ENCODE measurements at places on chromosomes 5 and 9.

DNA sequence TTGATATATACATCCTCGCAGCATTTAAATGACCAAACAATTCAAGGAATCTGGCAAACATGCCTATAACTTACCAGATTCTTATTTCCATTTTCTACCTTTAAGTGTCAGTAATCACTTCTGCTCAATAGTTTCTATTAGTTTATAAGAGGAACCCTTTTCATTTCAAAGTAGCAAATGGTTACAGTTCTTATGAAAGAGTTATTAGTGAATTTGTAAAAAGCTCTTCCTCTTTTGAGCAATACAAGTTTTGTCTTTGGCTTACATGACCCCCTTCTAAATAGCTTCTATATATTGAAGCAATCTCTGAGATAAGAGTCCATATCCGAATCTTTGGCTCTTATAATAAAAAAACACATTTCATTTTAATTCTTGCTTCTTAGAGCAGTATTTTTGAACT lies 42.0 kb downstream of the ELL2 start:
- no peak for DNase-seq

GRCh38 chr5:42881416-42882117 lies 69.9 kb upstream of the SELENOP start:
- no peak for DNase-seq

- no peak for DNase-seq
These were observed 459.0 kb upstream of the ST8SIA4 start for GRCh38 chr5:101362067-101362466.

GRCh38 chr5:28110781-28111180 lies 1072.4 kb upstream of the CDH9 start:
- DNase-seq: no peak

DNA sequence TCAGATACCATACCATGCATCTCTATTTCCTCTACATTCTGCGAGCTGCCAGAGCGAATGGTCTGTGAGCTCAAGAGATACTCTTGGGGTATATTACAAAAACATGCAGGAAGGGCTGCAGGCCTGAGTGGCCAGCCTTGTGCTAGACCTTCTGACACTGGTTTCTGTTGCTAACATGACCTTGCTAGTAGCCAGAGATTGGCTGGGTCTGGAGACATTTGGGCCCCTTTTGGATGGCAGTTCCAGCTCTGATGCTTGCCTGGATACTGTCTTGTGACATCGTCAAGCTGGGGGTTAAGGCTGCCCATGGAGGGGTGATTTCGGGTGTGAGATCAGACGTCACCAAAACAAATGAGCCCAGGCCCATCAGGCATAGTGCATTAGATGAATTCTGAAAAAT lies 56.1 kb upstream of the FSTL4 start:
- DNase-seq: no peak

DNA sequence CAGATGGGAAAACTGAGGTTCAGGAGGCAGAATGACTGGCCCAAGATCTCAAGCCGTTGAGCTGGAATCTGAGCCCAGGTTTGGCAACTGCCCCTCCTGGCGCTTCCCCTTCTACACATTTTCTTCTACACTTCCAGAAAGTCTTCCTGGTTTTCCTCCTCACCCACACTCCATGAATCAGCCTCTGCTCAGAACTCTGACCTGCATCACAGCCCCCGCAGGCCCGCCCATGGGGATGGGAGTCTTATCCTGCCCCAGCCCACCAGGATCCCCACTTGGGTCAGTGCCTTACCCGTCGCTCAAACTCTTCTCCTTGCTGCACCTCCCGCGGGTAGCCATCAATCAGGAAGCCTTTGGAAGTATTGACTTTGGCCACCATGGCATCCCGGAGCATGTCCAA lies 5.9 kb downstream of the AK1 start:
- no peak for DNase-seq

DNA sequence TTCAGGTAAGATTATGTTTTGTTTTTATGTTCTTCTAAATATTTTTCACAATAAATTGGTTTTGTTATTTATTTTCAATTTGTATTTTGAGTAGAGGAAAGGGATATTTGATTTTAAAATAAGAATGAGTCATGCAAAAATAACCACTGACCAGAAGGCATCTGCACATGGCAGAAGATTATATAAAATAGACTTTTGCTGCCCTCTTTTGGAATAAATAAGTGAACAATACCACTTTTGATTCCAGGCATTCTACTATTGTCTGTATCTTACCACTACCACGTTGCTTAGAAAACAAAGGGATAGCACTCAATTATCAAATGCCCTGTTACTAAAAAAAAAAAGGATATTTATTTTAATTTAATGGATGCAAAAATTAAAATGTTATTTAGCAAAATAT lies 227.3 kb upstream of the ITGA1 start:
- DNase-seq: no peak

DNA sequence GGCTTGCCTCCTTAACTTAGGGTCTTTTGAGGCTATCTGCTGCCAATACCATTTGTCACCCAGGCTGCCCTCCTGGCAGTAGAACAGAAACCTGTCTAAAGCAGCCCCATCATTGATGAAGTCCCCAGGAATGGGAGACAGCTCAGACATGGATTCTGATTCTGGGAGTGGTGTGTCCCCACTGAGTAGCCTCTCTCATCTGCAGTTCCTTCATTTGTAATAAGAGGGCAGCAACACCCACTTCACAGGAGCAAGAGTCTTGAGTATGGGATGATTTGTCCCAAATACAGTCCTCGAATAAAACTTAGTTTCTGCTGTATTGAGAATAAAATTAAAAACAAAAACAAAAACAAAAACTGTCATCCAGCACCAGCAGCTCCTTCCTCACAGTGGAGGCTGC lies 167.6 kb downstream of the ASTN2 start:
- DNase-seq: no peak

DNA sequence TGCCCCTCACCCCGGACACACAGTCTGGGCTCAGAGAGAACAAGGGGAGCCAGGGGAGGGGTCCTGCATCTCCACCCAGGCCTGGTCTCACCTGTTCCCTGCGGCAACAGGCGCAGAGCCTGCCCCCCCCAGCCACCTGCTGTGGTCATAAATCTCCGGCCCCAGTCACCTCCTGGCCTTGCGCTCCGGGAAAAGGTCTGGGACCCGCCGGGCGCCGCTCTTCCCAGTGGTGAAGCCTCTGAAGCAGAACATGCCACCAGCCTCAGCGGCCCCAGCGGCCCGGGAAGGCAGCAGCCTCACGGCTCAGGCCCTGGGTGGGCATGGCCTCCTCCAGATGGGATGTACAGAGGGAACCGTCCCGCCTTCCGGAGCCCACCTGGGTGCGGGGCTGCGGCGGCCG lies 20.6 kb downstream of the NOTCH1 start:
- DNase-seq: no peak

GRCh38 chr9:88889386-88889785 lies 101.9 kb upstream of the S1PR3 start:
- no peak for DNase-seq

DNA sequence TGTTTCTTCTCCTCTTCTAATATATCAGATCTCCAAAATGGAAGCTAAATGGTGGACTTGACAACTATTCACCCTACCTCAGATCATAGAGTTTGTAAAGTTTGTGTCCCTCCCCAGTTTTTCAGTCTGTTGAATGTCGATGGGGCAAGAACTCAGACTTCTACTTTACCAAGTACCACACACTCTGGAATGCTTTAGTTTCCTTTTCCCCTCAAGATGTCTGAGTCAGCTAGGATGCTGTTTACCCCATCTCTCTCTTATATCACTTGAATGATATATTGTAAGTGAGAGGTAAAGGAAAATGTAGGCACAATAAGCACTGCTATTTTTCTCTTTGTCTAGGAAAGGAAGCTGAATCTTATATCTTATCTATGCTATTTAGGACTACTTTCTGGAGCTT lies 25.9 kb upstream of the TAL2 start:
- no peak for DNase-seq

- no peak for DNase-seq
These were observed 33.4 kb upstream of the ARAP3 start for GRCh38 chr5:141715346-141715905.

- no peak for DNase-seq
These were observed 33.9 kb upstream of the MAN2A1 start for GRCh38 chr5:109655841-109656240.

DNA sequence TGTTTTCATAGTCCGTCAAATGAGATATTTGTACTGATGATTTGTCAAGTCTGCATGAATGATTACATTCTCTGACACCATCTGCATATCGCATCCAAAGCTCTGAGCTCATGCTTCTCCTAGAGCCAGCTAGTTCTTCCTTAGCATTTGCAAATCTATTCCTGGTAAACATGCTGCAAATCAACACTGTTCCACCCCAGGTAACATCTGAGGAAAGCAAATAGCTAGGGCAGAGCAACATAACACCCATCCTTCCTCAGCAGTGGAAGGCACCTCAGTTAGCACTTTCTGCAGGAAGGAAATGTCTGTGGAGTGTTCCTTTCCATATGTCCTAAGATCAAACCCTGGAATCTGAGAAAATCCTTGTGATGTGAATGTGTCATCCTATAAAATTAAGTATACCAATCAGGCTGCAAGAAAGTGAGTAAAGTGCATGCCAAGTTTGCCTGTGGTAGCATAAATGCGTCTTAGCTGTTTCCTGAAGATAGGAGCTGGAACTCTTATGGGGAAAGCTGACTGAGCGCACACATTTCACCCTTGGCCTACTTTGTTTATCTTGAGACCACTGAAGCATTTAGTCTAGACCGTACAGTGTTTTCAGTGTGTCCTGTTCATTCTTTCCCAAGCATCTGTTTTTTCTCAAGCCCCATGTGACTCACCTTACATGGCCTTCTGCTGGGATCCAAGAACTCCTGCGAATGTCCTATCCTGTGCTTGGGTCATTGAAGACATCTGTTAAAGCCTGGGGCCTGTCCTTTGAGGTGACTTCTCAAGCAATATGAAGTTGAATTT lies 50.9 kb upstream of the STARD4 start:
- no peak for DNase-seq

- DNase-seq: no peak
These were observed 5.1 kb upstream of the PCDH1 start for GRCh38 chr5:141883184-141883891.

- DNase-seq: no peak
These were observed 271.1 kb upstream of the NMUR2 start for GRCh38 chr5:152676196-152676595.

GRCh38 chr9:86783884-86784283 lies 163.4 kb downstream of the GAS1 start:
- no peak for DNase-seq

- DNase-seq: no peak
These were observed 52.1 kb downstream of the EPB41L4A start for GRCh38 chr5:112366987-112367386.

- DNase-seq: no peak
These were observed 724 bp downstream of the SGTB start for GRCh38 chr5:65721050-65721719.

- no peak for DNase-seq
These were observed 313.8 kb downstream of the ARRDC3 start for GRCh38 chr5:91069364-91069763.

GRCh38 chr9:26341545-26341944 lies 551.1 kb downstream of the CAAP1 start:
- DNase-seq: no peak

DNA sequence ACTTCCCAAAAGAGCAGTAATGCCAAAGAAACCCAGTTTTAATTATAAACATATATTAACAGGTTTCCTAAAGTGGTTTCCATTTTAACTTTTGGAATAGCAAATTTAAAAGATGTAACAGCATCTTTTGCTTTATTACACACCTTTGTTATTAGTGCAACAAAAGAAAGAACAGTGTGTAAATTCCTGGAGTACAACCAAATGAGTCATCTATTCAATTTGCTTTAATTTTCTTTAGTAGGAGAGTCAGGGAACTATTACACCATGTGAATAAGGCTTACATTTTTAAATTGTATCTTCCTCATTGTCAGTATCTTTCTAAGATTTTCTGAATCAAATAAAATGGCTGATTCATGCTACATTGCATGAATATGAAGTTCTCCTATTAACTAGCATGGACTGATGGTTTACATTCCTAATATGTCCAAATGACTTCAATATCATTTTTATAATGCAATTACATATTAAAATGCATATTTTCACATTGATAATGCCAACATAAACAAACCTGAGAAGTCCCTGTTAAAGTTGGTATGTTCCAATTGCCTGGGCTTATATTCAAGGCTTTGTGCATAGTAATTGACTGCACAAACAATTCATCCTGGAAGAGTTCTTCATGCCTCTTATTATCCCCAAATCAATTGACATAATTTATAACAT lies 22.5 kb downstream of the EDIL3 start:
- no peak for DNase-seq

GRCh38 chr5:9661316-9662015 lies 31.3 kb upstream of the TAS2R1 start:
- no peak for DNase-seq

GRCh38 chr5:55633574-55634208 lies 78.4 kb downstream of the SLC38A9 start:
- DNase-seq: no peak

- DNase-seq: no peak
These were observed 76.2 kb upstream of the SLC1A3 start for GRCh38 chr5:36530215-36530614.

All from SIG-M5 (cell line).